ENCODE measurements at places on chromosomes 12 and 14. TPM values are rescaled to one million over a fixed set of nuclear protein-coding genes. Genes with fewer than 3 reads are reported as not detected.

Gene NUAK1
- not detected for polyA plus RNA-seq

Gene SETD1B
- polyA plus RNA-seq, result 2.3 TPM

Gene KRT82
- not detected for polyA plus RNA-seq

Gene MGP
- not detected for polyA plus RNA-seq

Gene TMEM132C
- polyA plus RNA-seq, result not detected

Gene NGB
- not detected for polyA plus RNA-seq

Gene KLHL33
- 0.10 TPM for polyA plus RNA-seq

Gene ART4
- polyA plus RNA-seq, result not detected

Gene LTBP2
- polyA plus RNA-seq, result 0.03 TPM

Gene MSRB3
- not detected for polyA plus RNA-seq

Gene HOMEZ
- polyA plus RNA-seq, result 5.6 TPM

Gene PTGER2
- 2.8 TPM for polyA plus RNA-seq

Gene KCNMB4
- polyA plus RNA-seq, result 0.19 TPM

Gene LRIG3
- polyA plus RNA-seq, result not detected

Gene CNOT2
- polyA plus RNA-seq, result 106 TPM

Gene NKX2-1
- not detected for polyA plus RNA-seq

Gene CIDEB
- polyA plus RNA-seq, result 19.2 TPM

Gene SLC39A5
- polyA plus RNA-seq, result not detected

Gene OR4Q2
- polyA plus RNA-seq, result not detected

Gene ATF7
- 14.4 TPM for polyA plus RNA-seq

Gene NOVA1
- polyA plus RNA-seq, result not detected

Gene LRRC10
- polyA plus RNA-seq, result not detected

Gene IFNG-AS1
- 21.1 TPM for polyA plus RNA-seq

All from IgD-negative memory B cell (primary cell).